Right cardiac atrium (tissue), 5 donors: ENCODE measurements at places on chromosomes 16 and 17. TPM values are rescaled to one million over a fixed set of nuclear protein-coding genes. Genes with fewer than 3 reads are reported as not detected.

The LLGL2 gene
- polyA plus RNA-seq = 8.6 TPM

The GPS1 gene
- 75.1 TPM for polyA plus RNA-seq

The MT1X gene
- 287 TPM for polyA plus RNA-seq

The BIRC5 gene
- 0.29 TPM for polyA plus RNA-seq

The OR3A3 gene
- polyA plus RNA-seq = not detected

The PRAC1 gene
- polyA plus RNA-seq = not detected

The CCL7 gene
- not detected for polyA plus RNA-seq

The ICAM2 gene
- 50.3 TPM for polyA plus RNA-seq

The KRT27 gene
- polyA plus RNA-seq = 0.43 TPM

The HSF4 gene
- polyA plus RNA-seq = 36.6 TPM
